ENCODE measurements at places on chromosomes 2 and 18.

GRCh38 chr18:35407871-35408481, 30.8 kb upstream of the ZNF396 start:
- no peak for DNase-seq

- no peak for DNase-seq
Measured at GRCh38 chr2:200086911-200087310, 131.5 kb downstream of the MAIP1 start.

GRCh38 chr2:68935471-68935870, 17.2 kb downstream of the GKN2 start:
- no peak for DNase-seq

DNA sequence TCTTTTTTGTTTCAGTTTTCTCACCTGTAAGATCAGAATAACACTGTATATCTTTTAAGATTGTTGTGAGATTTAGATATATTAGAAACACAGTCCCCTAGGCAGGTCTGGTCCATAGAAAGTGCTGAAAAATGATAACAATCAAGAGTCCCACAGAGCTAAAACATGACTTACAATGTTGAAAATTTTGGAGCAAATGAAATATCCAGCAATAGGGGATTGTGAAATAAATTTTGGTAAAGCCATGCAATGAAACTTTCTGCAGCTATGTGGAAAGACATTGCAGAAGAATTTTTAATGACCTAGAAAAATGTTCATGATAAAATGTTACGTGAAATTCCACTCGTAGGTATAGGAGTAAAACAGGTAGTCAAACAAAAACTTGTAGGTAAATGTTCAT, 127.6 kb upstream of the SERPINE2 start:
- no peak for DNase-seq

DNA sequence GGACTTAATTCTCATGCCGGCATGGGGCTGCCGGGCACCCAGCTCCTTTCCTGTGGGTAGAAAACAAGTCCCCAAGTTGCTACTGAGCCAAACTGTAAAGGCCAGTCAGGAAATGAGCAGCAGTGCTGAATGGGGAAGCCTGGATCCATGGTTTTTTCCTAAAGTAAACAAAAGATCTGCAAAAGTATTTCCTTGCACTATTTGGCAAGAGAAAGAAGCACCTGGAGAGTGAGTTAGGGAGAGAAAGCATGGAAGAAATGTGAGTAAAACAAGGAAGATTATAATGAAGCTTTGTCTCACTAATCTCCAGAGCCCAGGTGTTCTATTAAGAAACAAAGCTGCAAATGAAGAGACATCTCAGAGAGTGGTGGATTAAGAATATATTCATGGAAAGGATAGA, 117.6 kb downstream of the METTL8 start:
- DNase-seq: no peak

DNA sequence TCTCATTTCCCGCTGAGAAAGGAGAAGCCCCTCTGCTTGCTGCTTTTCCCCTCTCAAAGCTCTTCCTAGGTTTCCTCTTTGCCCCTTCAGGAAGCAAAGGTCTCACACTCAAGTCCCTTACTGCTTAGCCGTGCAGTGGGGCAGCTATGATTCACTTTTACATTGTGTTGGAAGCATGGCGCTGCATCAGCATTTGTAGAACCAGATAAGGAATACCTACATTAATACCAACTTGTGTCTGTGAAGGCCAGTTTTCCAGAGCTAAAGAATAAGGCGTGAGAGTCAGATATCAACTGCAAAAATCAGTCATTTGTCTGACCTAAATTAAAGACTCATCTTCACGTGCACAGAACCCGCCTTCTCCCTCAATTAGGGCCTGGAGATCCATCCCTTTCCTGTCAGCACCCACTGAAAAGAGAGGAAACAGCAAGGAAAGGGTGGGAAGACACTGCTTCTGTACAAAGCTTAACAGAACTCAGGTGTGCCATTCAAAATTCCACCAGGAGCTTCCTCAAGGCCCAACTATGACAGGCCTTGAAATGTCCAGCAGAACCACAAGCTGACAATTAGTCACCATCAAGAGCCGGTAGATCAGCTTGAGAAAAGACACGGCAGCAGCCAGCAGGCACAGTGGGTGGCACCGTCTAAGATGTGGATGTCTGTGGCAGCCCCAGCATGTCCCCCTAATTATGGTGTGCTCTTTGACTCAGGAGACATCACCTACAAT, 16.1 kb upstream of the XDH start:
- no peak for DNase-seq

GRCh38 chr18:48974304-48975119, 23.7 kb upstream of the SMAD7 start:
- no peak for DNase-seq

DNA sequence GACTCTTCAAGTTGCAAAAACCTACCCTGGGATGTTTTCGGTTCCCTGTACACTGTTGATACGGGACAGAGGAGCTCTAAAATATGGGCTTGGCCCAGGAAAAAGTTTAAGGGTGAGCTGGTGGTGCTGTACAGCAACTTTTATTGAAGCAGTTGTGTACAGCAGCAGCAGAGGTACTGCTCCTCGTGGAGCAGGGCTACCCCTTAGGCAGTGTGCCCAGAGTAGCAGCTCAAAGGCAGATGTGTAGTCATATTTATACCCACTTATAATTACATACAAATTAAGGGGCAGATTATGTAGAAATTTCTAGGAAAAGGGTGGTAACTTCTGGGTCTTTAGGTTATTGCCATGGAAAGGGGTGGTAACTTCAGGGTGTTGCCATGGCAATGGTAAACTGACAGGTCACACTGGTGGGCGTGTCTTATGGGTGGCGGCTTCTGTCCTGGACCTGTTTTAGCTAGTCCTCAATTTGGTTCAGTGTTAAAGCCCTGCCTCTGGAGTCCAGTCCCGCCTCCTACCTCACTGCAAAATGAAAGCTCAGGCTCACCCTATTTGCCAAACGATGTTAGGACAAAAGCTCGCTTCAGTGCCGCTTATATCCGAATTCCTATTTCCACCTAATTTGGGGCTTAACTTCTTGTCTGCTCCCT, 203.2 kb downstream of the ETAA1 start:
- DNase-seq: peak; percentile 47

- DNase-seq: no peak
Measured at GRCh38 chr2:226669905-226670304, 129.7 kb downstream of the IRS1 start.

DNA sequence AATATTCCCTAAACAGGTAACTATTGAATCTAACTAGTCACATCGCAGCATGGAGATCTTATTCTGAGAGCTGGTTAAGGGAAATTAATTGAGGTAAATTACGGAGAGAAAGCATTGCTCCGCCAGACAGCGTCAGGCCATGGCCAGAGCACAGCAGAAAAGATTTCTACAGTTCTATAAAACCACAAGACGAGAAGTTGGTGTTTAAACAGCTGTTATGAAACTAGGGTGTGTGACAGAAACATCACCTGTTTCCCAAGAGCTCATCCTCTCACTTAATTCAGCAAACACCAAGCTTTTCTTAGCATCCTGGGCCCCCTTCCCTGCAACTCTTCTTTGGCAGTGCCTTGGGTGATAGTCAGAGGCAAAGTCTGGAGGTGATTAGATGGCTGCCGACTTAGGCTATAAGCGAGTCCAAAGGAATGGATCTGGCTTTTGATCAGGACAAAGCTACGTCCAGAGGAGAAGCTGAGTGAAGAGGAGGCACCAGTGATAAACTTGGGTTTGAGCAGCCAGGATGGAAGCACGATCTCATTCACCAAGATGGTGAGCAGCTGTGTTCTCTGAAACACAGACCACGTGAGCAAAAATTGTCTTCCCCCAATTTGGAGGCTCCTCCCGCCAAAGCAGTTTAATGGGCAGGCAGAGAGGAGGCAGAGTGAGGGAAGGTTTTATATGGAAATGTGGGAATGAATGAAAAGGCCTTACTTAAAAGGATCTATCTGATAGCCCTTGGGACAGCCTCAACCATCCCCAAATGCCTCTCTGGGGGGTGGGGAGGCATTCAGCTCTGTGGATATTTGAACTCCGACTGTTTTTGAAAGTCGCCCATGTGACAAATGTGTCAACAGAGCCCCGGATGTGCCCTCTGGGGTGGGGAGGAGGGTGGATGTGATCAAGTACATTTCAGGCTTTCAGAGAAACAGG, 57.8 kb downstream of the PKDCC start:
- no peak for DNase-seq

- no peak for DNase-seq
Measured at GRCh38 chr2:39918886-39919285, 139.8 kb upstream of the THUMPD2 start.

GRCh38 chr2:20350753-20351554, at the start of gene PUM2:
TSS of gene PUM2 (minus strand) at chr2:20350844. CDS start at chr2:20327360, 23,484 bp downstream.
- peak; percentile 97 for DNase-seq

- peak; percentile 61 for DNase-seq
Measured at GRCh38 chr18:48575658-48576456, 37.0 kb downstream of the CTIF start.

GRCh38 chr2:188675391-188676009, 298.7 kb upstream of the COL3A1 start:
- no peak for DNase-seq

DNA sequence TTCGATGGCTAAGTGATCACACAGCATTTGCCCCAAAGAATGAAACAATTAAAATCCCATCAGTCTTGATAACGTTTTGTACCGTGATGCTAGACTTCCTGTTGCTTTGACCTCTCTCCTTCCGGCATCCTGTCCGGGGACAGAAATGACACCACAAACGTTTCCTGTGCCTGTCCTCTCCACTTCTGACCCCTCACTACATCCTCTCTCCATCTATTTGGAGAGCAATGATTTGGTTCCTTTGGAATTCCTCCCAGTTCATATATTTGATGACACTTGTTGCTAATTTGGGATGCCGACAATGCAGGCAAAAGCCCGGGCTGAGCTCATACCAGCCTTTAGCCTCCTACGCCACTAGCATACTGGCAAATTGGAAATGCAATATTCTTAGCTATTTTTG, 151.2 kb upstream of the CCDC68 start:
- no peak for DNase-seq

DNA sequence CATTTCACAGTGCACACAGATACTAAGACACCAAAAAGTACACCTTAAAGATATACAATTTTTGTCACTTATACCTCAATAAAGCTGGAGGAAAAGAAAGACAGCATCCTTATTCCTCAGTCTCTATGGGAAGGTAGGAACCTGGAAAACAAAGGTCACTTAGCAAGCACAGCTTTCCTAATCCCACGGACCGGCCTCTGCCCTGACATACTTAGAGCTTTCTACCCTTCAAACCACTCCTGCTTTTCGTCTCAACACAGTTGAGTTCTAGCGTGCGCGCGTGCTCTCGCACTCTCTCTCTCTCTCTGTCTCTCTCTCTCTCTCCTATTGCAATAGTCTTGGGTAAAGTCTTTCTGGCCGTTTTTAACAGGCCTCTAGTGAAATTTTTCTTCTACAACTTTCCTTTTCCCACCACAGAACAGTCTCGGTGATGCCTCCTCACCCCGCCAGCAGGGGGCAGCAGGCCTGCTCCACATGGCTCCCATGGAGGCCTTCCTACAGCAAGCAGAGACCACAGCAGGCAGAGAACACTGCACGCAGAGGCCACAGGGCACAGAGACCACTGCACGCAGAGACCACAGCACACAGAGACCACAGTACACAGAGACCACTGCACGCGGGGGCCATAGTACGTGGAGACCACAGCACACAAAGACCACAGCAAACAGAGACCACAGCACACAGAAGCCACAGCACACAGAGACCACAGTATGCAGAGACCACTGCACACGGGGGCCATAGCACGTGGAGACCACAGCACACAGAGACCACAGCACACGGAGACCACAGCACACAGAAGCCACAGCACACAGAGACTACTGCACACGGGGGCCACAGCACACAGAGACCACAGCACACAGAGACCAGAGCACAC, 106.9 kb downstream of the FBXO15 start:
- peak; percentile 73 for DNase-seq

DNA sequence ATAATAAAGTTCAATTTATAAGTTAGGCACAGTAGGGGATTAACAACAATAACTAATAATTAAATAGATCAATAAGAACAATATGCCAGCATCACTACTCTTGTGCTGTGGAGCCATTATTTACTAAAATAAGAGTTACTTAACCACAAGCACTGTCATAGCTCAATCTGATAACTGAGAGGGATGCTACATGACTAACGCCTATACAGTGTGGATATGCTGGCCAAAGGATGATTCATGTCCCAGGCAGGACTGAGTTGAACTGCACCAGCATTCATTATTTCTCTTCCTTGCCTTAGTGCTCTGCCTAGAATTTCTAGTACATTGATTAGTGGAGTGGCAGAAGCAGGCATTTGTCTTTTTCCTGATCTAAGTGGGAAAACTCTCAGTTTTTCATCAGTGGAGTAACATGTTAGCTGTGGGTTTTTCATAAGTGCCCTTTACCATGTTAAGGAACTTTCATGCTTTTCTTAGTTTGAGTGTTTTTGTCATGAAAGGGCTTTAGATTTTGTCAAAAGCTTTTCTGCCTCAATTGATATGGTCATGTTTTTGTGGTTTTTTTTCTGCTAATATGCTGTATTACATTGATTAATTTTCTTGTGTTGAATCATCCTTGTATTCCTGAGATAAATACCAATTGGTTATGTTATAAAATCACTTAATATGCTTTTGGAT, 21.7 kb downstream of the KIAA1328 start:
- no peak for DNase-seq

DNA sequence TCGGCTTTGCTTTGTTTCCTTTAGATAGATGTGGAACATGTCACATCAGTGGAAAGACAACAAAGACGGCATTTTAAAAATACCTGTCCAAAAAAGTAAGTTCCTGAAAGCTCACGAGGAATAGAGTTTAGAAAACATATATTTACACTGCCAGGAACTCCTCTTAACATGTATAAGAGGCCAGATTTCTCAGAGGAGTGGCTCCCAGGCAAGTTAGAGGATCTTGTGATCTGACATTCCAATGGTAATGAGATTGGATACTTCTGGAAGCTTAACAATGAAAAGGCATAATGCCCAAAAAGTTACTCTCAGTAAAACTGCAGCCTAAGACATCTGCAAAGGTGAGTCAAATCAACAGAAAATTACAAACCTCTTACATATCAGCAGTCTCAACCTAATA, 77.1 kb downstream of the CYRIA start:
- no peak for DNase-seq

- no peak for DNase-seq
Measured at GRCh38 chr18:22257022-22257543, 87.7 kb downstream of the GATA6 start.

DNA sequence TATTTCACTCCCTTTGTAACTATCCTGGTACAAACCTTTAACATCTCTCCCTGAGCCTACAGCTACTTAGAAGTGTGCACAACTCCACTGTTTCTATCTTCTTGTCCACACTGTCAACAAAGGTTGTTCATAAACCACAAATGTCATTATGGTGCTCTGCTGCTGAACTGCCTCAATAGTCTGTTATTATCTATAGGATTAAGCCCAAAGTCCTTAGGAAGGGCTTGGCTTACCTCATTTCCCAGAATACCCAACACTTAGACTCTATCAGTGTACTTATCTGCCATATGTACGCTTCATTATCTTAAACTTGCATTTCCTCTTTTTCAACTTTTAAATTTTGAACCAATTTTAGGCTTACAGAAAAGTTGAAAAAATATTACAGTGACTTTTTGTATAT, 94.2 kb downstream of the HNMT start:
- no peak for DNase-seq

DNA sequence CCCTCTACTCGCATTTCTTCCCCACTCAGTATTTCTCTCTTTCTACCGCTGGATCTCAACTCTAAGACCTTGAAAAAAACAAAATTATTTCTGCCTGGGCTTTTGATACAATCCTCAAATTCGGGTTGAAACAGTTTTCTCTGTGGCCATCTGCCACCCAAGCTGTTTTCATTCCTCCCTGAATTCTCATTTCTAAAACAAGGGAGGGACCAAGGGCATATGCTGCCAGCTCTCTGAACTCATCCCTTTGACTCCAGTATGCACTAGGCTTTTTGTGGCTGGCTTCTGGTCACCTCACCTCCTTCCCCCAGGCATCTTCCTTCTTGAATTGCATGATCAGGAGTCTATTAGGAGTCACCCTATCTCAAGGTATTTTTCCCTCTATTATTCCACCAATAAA, 49.5 kb downstream of the CCDC148 start:
- no peak for DNase-seq

All from ecto neural progenitor cell (in vitro differentiated cells).